Stimulated activated CD4-positive, alpha-beta T cell treated with anti-CD3 and anti-CD28 coated beads, Interleukin-1b, Interleukin-23, amount 100 ng/mL, for 48 hours (primary cell): ENCODE measurements at places on chromosomes 2 and 18.

DNA sequence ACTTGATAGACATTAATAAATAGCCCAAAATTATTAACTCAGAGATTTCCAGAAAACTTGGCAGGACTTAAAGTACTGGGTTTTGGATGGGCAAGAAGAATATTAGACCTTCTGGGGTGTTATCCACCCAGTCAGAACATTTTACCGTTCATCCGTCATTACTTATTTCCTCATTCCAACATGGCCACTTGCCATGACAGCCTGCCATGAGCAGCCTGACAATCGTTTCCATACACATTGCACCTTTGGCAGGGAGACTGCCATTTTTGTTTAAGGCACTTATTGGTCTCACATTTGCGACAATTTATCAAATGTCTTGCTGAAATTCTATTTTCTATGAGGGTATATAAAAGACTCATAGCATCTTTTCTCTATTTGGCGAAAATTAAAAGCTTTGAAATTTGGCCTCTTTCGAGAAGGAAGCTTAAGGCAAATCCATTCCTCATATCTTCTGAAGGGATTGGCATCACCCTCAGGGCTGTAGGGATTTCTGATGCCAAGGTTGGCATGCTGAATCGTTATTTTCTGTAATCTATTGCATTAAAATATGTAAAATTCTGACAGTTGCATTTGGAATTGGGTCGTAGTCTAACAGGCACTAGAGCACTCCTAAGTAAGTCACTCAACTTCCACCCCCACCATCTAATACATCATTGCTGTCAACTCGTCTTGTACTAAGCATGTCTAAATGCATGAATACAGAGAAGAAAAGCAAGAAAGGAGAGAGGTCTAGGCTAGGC is 406.3 kb upstream of the PIK3C3 start:
- DNase-seq = no peak

DNA sequence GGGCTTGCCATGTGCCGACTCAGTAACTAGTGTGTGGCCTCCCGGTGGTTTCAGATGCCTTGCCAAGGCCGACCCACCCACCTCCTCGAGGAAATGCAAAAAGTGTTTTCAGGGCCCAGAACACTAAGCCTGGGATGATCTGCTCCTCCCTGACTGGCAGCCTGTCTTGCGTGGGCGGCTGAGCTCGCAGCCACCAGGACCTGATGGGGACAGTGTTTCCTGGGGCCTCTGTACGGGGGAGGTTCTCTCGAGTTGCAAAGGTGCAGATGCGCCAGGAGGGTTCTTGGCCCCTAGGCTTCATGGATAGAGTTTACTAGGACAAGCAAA is 85.2 kb downstream of the GLI2 start:
- no peak for DNase-seq

GRCh38 chr2:61135510-61135909 is 26.5 kb upstream of the C2orf74 start:
- no peak for DNase-seq

GRCh38 chr2:191691898-191692297 is 14.0 kb downstream of the NABP1 start:
- DNase-seq = no peak

DNA sequence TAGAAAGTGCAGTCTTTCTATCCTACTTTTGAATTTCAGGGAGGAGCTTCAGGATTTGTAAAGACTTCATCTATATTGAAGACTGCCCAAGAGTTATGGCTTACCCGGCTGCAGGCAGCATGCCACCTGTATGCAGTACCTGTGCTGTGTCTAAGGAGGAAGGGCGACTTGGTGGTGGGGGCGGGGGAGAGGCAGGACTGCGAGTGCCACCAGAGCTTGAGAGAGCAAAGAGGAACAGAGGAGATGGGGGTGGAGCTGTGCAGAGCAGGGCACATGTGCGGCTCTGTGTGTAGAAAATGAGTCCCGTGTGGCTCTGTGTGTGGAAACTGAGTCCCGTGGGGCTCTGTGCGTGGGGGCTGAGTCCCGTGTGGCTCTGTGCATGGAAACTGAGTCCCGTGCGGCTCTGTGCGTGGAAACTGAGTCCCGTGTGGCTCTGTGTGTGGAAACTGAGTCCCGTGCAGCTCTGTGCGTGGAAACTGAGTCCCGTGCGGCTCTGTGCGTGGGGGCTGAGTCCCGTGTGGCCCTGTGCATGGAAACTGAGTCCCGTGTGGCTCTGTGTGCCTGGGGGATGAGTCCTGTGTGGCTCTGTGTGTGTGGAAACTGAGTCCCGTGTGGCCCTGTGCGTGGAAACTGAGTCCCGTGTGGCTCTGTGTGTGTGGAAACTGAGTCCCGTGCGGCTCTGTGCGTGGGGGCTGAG is 43.2 kb downstream of the LDLRAD4 start:
- no peak for DNase-seq

DNA sequence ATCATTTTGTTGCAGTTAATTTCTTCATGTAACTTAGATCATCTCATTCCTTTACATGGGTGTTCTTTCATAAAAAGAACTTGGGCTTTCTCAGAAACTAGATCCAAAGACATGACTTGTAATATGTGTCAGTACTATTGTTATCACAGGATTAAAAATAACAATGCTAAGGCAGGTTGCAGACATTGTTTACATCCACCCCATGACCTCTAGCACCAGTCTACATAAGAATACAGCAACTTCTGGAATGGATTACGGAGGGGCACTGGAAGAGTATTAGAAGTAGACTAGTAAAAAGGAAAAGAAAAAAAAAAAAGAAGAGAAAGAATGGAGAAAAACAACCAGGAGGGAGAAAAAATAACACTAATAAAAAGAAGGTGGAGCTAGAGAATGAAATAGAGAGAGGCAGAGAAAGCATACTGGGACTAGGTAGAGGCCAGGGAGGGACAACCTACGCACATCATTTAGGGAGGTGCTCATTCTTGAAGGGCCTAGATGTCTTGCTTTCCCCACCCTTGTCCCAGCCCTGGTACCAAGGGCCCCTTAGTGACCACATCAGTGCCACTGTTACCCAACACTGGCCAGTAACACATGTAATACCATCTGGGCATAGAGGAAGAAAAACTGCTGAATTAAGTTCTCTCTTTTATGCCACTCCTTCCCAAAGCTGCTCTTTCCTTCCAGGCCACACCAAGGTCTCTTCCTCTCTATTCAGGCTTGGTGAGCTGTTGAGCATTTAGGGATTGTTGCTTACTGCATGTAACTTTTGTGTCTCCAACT is 70.6 kb upstream of the KLF7 start:
- DNase-seq = no peak

DNA sequence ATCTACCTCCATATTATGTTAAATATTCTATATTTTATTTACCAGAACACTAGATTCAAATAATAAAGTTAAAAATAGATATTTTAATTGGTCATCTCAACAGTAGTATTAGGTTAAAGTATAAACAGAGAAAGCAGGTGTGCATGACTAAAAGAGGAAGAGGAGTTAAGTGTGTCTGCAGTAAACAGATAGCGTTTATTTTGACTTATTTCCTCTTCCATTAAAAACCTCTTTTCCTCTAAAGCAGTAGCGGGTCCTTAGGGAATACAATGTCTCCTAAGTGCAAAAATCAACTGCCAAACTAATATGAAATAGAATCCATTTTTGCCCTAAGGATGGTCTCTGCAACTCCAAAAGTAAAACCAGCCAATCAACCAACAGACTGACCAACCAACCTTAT is 27.7 kb downstream of the EIF2AK3 start:
- DNase-seq = no peak

DNA sequence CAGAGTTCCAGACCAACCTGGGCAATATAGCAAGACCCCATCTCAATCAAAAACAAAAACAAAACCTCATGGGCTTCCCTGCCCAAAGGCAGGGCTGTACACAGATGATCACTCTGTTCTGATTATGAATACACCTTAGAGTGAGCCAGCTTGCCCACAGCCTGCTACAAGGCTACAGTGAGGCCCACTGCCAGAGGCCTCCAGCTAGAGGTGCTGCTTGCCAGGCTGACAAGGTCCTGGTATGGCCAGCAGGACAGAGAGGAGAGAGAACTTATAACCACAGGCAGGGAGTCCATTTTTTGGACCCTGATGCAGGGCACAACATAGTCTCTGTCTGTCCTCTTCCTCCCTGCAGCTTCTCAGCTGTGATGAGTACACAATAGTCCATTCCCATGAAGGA is 41.5 kb downstream of the KANSL3 start:
- DNase-seq = no peak

GRCh38 chr2:60984720-60985119 is 32.8 kb upstream of the PEX13 start:
- no peak for DNase-seq

GRCh38 chr2:200905618-200906296 is 16.6 kb downstream of the NIF3L1 start:
- peak; percentile 58 for DNase-seq

DNA sequence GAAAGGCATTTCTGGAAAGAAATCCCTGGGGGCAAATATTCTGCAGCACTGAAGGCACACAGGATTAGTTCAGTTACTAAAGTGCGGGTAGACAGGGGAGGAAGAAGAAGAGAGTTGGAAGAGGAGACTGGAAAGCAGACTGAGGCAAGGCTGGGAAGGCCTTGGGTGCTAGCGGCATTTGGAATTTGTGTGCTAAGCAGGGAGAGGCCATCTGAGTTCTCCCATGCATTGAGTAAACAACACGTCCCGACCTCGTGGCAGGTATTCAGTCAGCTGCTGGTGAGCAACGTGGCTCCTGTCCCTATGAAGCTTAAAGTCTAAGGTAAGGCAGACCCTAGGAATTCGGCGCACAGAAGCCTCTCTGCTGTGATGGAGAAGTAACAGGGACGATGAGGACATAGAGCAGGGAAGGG is 30.7 kb downstream of the ATP8B1 start:
- DNase-seq = no peak

- no peak for DNase-seq
Measured at GRCh38 chr2:10271509-10271908, 31.2 kb upstream of the HPCAL1 start.

GRCh38 chr2:83470928-83471327 is 988.2 kb downstream of the SUCLG1 start:
- DNase-seq = no peak

- no peak for DNase-seq
Measured at GRCh38 chr2:24994146-24994724, 22.5 kb upstream of the DNAJC27 start.

GRCh38 chr2:58870704-58871103 is 629.6 kb upstream of the FANCL start:
- no peak for DNase-seq

- DNase-seq = no peak
Measured at GRCh38 chr18:331221-331821, 63.5 kb upstream of the THOC1 start.

GRCh38 chr2:10844097-10844496 is 31.5 kb upstream of the PDIA6 start:
- DNase-seq = no peak
